Gastroesophageal sphincter (tissue), 4 donors: ENCODE measurements at places on chromosomes 4 and X.

GRCh38 chr4:38529189-38530115, 134.5 kb upstream of the KLF3 start:
- peak; percentile 34 for ATAC-seq

DNA sequence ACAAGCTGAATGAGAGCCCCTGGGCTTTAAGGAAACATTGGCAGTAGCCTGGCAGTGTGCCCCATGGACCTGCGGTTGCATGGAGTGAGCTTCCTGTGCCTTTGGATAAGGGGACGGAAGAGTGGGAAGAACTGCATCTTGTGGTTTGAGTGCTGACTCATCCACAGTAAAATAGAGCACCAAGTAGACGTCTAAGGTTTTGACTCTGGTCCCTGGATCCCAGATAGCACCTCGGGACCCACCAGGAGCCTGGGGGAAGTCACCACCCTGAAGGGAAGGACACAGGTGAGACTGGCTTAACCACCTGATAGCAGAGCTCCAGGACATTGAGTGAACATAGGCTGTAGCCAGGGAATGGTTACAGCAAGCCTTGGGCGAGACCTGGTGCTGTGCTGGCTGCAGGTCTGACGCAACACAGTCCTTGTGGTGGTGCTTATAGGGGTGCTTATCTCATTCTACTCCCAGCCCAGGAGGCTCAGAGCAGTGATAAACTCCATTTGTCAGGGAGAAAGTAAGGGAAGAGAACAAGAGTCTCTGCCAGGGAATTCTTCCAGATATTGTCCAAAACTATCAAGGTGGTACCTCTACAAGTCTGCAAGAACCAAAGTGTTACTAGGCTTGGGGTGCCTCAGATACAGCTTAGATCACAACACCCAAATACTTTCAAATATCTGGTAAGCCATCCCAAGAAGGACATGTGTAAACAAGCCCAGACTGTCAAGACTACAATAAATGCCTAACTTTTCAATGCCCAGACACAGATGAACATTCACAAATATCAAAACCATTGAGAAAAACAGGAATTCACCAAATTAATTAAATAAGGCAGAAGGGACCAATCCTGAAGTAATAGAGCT, 123.6 kb upstream of the TET2 start:
- ATAC-seq, result no peak

GRCh38 chr4:128153800-128154199, 92.7 kb downstream of the LARP1B start:
- ATAC-seq, result no peak

DNA sequence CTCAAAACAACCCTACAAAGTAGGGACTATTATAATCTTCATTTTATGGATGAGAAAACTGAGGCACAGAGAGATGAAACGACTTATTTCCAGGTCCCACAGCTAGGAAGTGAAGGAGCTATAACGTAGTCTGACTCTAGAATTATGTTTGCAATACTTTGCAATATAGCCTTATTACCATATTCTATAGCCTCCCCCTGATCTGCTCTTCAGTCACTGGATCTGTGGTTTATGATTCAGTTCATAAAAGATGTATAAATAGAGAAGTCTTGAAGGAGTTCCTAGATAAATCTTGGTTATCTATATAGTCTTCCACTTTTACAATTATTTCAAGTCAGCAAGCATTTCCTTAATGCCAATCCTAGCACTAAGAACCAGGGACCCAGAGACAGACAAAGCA, 57.5 kb downstream of the OPHN1 start:
- ATAC-seq, result no peak

DNA sequence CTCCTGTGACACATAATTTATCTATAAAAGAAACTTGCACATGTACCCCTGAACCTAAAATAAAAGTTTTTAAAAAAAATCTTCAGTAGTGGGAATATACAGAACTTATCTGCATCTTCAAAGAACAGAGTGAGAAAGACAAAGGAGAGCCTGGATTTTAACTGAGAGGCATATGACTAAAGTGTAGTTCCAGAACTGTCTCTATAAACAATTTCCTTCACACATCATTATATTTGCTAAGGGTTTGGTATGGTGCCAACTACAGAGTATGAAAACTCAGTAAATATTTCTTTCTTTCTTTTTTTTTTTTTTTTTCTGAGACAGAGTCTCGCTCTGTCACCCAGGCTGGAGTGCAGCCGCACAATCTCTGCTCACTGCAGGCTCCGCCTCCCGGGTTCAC, 49.9 kb upstream of the NFKB1 start:
- ATAC-seq, result no peak

DNA sequence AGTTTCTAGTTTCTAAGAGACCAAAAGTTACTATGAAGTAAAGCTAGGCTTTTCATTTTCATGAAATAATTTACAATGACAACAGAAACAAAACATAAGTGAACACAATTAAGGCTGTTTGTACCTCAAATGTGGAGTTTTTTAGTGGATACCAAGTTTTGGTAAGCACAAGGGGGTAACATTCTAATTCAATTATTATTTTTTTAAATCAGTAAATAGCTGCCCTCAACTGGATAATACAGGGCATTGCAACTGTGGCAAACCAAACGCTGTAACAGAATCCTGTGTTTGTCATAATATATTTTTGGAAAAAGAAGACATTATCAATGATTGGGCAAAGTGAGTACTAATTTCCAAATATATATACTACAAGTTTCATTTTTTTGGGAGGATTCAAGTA, 150.3 kb downstream of the FBXW7 start:
- no peak for ATAC-seq

GRCh38 chr4:155565330-155565729, 101.3 kb upstream of the GUCY1A1 start:
- ATAC-seq, result no peak

GRCh38 chrX:78387364-78387763, 60.0 kb upstream of the CYSLTR1 start:
- ATAC-seq, result no peak

GRCh38 chr4:7979652-7979968, 39.9 kb upstream of the AFAP1 start:
- ATAC-seq, result no peak

DNA sequence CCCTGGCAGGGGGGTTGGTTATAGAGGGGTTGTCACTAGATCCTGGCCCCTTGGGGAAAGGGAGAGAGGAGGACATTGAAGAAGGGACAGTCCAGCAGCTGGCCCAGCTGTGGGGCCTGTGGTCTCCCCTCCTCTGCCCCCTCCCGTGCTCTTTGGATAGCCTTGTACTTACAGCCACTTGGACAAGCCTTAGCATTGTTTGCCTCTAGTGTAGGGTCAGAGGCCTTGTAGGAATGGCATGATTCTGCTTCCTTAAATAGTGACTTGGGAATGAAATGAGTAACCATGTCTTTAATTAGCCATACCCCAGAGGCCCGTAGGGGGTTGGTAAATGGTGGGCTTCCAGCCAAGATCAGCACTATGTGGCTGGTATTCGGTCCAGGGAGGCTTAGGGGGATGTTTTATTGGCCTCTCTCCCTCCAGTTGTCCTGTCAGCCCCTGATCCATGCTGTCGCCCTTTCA, 230.6 kb downstream of the PTTG2 start:
- peak; percentile 63 for ATAC-seq

- no peak for ATAC-seq
Observed at GRCh38 chrX:40473460-40474204, 107.1 kb upstream of the ATP6AP2 start.

DNA sequence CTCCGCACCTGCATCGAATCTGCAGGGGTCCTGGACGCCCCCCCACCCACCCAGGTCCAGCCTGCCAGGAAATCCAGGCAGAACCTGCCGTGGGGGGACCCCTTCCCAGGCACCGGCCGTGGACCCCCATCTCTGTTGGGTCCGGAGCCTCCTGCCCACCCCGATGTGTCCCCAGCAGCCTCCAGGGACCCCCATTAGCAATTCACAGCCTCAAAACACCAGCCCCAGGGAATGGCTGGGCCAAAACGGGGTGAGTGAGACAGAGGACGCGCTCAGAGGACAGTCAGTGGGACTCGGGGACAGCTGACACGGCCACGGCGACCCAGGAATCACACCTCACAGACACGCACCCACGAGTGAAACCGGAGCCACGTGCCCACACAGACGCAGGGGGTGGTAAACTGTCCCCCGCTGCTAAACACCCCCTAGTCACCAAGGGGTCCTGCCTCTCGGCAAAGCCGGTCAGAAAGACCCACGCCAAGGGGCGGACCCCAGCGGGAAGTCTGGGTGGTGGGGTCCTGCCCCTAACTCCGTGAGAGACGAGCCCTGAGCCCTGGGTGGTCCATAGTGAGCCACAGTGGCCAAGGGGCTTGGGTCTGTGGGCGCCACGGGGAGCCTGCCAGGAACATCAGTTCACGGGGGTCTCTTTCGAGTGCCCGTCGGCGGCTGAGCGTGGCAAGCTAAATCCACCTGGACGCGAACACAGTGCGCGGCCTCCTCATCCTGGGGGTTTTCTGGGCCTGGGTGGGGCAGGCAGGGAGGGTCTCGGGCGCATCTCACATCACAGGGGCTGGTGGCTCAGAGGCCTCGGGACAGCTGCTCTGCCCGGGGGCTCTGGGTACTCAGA, 126.5 kb upstream of the NKX1-1 start:
- no peak for ATAC-seq

GRCh38 chrX:16212436-16212835, 45.2 kb downstream of the MAGEB17 start:
- no peak for ATAC-seq

GRCh38 chrX:132631579-132632232, 142.9 kb upstream of the MBNL3 start:
- no peak for ATAC-seq

- ATAC-seq, result peak; percentile 66
Observed at GRCh38 chrX:71128915-71129765, 10.7 kb downstream of the MED12 start.

DNA sequence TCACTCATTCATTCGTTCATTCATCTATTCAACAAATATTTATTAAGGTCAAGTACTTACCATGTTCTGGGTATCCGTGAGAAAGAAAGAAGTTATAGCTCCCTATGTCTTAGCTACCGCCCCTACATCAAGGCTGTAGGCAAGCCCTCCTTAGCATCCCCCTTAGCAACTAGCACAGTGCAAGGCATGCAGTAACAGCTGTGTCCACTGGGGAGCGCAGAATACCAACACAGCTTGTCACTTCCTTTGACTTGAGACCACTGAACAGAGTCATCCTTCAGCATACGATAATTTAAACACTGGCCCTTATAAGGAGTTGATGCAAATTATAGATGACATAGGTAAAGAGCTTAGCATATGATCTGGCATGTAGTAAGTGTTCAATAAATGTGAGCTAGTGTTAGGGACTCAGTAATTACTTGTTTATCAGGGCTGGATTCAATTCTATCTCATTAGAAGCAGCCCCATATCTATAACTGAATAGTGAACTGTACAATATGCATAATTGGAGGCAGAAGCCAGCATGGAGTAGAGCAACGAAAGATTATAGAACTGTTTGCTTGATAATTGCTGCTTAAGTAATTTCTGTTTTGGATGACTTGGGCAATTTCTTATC, 8.7 kb downstream of the KIAA1210 start:
- peak; percentile 36 for ATAC-seq

DNA sequence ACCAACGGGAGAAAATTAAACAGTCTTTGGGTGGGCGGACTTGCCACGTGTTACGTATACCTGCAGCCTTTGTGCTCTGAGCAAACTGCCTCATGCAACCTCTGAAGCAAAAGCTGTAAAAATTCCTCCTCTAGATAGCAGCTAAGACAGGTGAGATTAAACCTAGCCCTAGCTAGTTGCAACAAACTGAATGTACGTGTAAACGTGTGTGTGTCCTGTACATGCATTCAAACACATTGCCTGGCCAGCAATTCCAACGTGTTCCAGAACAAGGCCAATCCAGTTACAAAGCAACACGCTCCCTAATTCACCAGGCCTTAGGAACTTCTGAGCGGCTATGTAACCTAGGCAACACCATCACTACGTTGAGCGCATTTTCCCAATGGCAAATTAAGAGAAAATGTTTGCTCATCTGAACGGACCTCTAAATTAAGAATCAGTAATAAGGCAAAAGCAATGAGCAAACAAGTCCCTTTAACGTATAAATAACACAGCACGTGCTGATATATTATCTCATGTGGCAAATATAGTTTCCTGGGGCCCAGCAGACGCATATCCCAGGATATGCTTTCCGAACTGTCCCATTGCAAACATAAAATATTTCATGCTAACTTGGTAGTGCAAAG, 792 bp downstream of the PPID start:
- peak; percentile 29 for ATAC-seq

- ATAC-seq, result no peak
Observed at GRCh38 chrX:121579016-121579760, 531.8 kb downstream of the GLUD2 start.

DNA sequence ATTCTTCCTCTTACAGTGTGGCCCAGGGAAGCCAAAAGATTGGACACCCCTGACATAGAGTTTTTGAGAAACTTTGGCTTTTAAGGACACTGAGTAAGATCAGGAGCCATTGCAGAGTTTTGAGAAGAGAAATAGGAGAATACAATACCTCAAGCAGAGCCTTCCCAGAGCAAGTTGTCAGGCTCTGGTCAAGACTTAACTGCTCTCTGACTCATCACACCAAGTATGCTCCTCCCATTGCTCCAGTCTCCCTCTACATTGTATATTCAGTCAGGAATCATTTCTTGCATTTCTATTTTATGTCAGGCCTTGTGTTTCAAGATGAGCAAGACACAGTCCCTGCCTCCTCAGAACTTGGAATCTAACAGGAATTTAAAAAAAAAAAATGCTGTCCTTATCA, 176.4 kb upstream of the FMR1 start:
- ATAC-seq, result no peak

DNA sequence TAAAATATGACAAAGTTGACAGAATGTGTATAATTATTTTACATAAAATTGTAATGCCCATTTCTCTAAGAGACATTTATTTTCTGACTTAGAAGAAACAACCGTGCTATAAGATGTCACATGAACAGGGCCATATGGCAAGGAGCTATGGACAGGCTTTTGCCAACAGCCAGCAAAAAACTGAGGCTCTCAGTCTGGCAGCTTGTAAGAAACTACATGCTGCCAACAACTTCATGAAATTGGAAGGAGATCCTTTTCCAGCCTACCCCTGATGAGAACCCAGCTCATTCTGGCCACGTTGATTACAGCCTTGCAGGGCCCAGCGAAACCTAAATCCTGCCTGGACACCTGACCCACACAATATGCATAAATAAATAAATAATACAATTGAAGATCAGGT, 250.3 kb upstream of the ARSJ start:
- no peak for ATAC-seq

DNA sequence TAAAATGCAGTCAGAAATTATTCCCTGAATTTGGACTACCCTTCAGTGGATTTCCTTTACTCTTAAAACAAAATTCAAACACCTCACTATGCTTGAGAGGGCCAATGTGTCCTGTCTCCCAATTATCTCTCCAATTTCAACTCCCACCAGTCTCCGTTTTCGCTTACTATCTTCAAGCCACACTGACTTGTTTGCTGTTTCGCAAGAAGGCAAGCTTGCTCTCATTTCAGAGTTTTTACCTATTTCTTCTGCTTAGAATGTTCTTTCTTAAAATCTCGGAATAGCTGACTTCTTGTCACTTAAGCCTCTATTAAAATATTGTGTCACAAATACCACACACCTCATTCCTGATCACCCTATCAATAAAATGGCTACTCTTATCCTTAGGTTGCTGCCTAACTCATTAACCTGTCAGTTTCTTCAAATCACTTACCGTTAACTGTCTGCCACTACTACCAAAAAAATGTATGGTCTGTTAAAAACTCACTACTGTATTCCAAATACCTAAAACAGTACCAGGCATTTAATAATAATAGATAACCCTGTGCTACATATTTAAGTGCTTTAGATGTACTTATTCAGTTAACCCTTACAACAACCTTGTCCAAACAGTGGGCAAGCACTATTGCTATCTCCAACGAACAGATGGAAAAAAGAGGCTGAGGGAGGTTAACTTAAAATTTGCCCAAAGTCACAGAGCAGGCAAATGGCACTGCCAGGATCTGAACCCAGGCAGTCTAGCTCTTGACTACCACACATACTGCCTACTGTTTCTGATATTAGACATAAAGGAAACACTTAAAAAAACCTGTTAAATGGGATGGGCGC, 2.9 kb downstream of the UBA6 start:
- no peak for ATAC-seq
